A549 treated with Mapracorat at 1 μM for 4 hours (cell line): ENCODE measurements at places on chromosomes 13 and 19. TPM values are rescaled to one million over a fixed set of nuclear protein-coding genes. Genes with fewer than 3 reads are reported as not detected.

MATK gene
- total RNA-seq: 0.98 to 1.7 TPM (median 1.4 TPM) in 5 replicates

TUBB4A gene
- total RNA-seq: 6.0 to 7.6 TPM (median 6.5 TPM) in 5 replicates

CEACAM8 gene
- not detected in 5 replicates for total RNA-seq

IGSF23 gene
- total RNA-seq: 0.19 to 0.66 TPM (median 0.43 TPM) in 5 replicates

DLL3 gene
- 6.5 to 11.3 TPM (median 10.5 TPM) in 5 replicates for total RNA-seq

CCDC9 gene
- 22.9 to 27.2 TPM (median 25.7 TPM) in 5 replicates for total RNA-seq

GIPR gene
- total RNA-seq: 2.0 to 5.1 TPM (median 3.5 TPM) in 5 replicates

DENND1C gene
- 0.22 to 0.33 TPM (median 0.24 TPM) in 5 replicates for total RNA-seq

KIRREL2 gene
- total RNA-seq: 0.42 to 0.60 TPM (median 0.55 TPM) in 5 replicates

GRK1 gene
- total RNA-seq: 0.04 to 0.05 TPM in 2 of 5 replicates, not detected in the others

ZNF888 gene
- total RNA-seq: 0.04 TPM in 1 of 5 replicates, not detected in the others

STK24 gene
- 53.9 to 60.7 TPM (median 59.9 TPM) in 5 replicates for total RNA-seq

KLC3 gene
- 0.91 to 1.4 TPM (median 1.1 TPM) in 5 replicates for total RNA-seq

HS6ST3 gene
- total RNA-seq: not detected in 5 replicates

AKT2 gene
- total RNA-seq: 123 to 189 TPM (median 171 TPM) in 5 replicates

OLFM2 gene
- 9.0 to 11.2 TPM (median 10.7 TPM) in 5 replicates for total RNA-seq

PCDH17 gene
- 0.02 to 0.03 TPM in 2 of 5 replicates, not detected in the others for total RNA-seq

PLVAP gene
- not detected in 5 replicates for total RNA-seq

SOX1 gene
- total RNA-seq: not detected in 5 replicates

TNFRSF19 gene
- 2.6 to 4.2 TPM (median 3.5 TPM) in 5 replicates for total RNA-seq

ATXN8OS gene
- total RNA-seq: not detected in 5 replicates

RNF17 gene
- not detected in 5 replicates for total RNA-seq

RGL3 gene
- total RNA-seq: 1.1 to 3.0 TPM (median 1.7 TPM) in 5 replicates

FGF21 gene
- not detected in 5 replicates for total RNA-seq

PLA2G4C gene
- 8.5 to 17.1 TPM (median 9.7 TPM) in 5 replicates for total RNA-seq

ZNF77 gene
- total RNA-seq: 1.3 to 2.3 TPM (median 1.8 TPM) in 5 replicates

LILRA2 gene
- total RNA-seq: not detected in 5 replicates

C19orf67 gene
- total RNA-seq: not detected in 5 replicates

EBI3 gene
- 2.8 to 4.4 TPM (median 3.3 TPM) in 5 replicates for total RNA-seq

ZSCAN1 gene
- not detected in 5 replicates for total RNA-seq

CASP14 gene
- not detected in 5 replicates for total RNA-seq

ATP4A gene
- total RNA-seq: 0.06 TPM in 1 of 5 replicates, not detected in the others

NDUFB7 gene
- total RNA-seq: 176 to 210 TPM (median 197 TPM) in 5 replicates

GTF2F2 gene
- 18.1 to 21.7 TPM (median 20.0 TPM) in 5 replicates for total RNA-seq

KDM4B gene
- 6.2 to 9.4 TPM (median 9.0 TPM) in 5 replicates for total RNA-seq

SH2D3A gene
- total RNA-seq: 15.2 to 18.9 TPM (median 17.1 TPM) in 5 replicates

ZIC5 gene
- 2.3 to 3.0 TPM (median 2.5 TPM) in 5 replicates for total RNA-seq

GRIK5 gene
- total RNA-seq: 0.33 to 0.53 TPM (median 0.43 TPM) in 5 replicates

CYP2S1 gene
- total RNA-seq: 18.9 to 24.2 TPM (median 19.7 TPM) in 5 replicates

ELAVL3 gene
- 0.09 to 0.21 TPM (median 0.15 TPM) in 4 of 5 replicates, not detected in the other for total RNA-seq

KIR2DL3 gene
- total RNA-seq: not detected in 5 replicates

RFC3 gene
- total RNA-seq: 29.2 to 34.5 TPM (median 31.6 TPM) in 5 replicates

FFAR3 gene
- 0.09 TPM in 1 of 5 replicates, not detected in the others for total RNA-seq

F2RL3 gene
- total RNA-seq: not detected in 5 replicates

RFXANK gene
- total RNA-seq: 31.3 to 47.6 TPM (median 45.7 TPM) in 5 replicates

SIGLEC12 gene
- not detected in 5 replicates for total RNA-seq

CDX2 gene
- 0.57 to 1.4 TPM (median 0.60 TPM) in 5 replicates for total RNA-seq

ADAMTS10 gene
- total RNA-seq: 8.4 to 14.6 TPM (median 12.2 TPM) in 5 replicates

PINLYP gene
- 0.20 to 0.39 TPM (median 0.22 TPM) in 5 replicates for total RNA-seq

CD37 gene
- not detected in 5 replicates for total RNA-seq
